ENCODE measurements at places on chromosomes 7 and 10.
A peak's percentile ranks its signal among the peaks of the same experiment; 100 is the strongest.

- no peak for DNase-seq
Observed at GRCh38 chr7:130883928-130884327, 149.9 kb upstream of the KLF14 start.

- DNase-seq, result no peak
Observed at GRCh38 chr10:61795551-61795950, 105.9 kb upstream of the ARID5B start.

GRCh38 chr10:95254629-95255028 lies 36.2 kb downstream of the PDLIM1 start:
- DNase-seq, result no peak

DNA sequence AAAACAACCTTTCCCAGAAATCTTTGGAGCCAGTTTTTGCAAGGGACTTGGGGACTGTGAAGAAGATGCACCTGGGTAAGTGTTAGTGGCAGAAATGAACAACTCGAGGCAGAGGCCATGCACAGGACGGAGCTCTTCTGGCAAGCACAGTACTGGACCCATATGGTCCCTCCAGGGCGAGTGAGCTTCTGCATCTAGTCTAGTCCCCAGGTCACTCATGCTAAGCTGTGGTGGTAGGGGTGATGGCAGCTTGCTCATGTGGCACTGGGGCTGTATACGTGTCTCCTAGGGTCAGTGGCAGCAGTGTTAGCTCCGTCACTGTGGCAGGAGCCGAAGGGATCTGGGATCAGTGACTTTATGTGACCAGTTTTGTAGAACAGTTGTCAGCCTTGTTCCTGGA lies 9.3 kb upstream of the LRRC61 start:
- DNase-seq, result no peak

DNA sequence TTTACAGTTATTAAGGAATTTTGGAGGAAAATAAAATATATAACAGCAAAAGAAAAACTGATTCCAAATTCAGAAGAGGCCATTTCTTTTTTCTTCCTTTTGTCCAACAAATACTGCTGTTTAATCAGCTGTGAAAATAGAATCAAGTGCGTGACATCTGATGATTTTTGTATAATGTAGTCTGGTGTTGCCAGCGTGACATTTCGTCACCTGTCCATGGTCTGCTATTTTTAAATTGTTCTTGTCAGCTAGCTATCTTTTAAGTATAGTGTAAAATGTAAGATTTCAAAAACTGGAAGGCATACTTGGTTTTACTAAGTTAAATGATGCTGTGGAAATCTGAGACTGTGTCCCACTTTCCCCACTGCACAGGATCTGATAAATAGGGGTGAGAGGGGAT lies 105.9 kb downstream of the CPEB3 start:
- DNase-seq, result no peak

GRCh38 chr7:83579740-83580139 lies 69.2 kb downstream of the SEMA3E start:
- no peak for DNase-seq

DNA sequence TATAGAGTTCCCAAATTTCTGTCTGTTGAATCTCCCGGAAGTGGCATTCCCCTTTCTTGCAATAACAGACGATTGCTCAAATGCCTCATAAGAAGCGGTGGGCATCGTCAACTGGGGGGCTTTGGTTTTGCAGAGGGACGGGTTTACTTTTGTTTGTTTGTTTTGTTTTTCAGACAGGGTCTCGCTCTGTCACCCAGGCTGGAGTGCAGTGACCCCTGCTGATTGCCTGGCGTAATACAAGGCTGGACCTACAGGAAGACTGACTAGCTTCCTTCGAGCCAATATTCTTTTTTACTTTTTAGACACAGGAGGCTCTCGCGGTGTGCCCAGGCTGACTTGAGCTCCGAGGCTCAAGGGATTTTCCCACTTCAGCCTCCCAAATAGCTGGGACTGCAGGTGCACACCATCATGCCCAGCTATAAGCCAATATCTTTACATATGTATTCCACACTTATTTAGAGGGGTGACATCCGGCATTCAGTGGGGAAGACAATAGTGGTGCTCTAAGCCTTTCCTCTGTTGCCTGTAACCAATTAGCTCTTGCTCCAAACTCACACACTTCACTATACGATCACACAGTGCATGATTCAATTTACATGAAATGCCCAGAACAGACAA lies 58.1 kb downstream of the FHIP2A start:
- no peak for DNase-seq

DNA sequence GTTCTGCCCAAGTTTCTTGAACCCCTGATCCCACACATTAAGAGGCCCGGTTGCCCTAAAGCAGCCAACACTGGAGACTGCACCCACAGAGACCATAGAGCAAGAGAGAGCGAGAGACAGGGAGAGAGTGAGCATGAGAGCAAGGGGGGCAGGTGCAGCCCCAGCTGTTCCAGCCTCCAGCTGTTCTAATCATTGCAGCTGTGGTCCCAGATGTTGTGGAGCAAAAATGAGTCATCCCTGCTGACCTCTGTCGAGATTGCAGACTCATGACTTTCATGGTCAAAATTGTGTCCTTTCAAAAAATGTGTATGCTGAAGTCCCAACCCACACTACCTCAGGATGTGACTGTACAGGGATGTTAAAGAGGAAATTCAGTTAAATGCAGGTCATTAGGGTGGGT lies 143.9 kb upstream of the FRMD4A start:
- DNase-seq, result no peak

GRCh38 chr7:41817386-41817785 lies 114.5 kb upstream of the INHBA start:
- DNase-seq, result no peak

GRCh38 chr10:124995605-124996004 lies 53.7 kb downstream of the ZRANB1 start:
- DNase-seq, result no peak

DNA sequence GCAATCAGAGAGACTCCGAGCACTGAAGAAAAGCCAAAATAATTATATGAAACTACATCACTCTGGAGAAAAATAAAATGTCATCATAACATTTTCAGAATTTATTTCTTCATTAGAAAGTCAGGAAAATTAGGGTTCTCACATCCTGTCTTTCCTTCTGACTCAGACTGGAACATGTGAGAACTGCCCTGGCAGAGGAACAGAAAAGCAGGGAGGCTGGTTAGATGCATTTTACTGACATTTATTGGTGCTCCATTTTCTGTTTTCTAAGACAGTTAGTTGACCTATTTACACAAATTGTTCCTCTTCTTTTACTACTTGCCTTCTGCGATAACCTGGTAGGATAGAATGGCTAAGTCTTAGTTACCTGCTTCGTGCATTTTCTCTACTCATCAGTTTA lies 58.6 kb upstream of the ANK3 start:
- no peak for DNase-seq

- DNase-seq, result no peak
Observed at GRCh38 chr10:12806228-12807095, 195.1 kb downstream of the CCDC3 start.

DNA sequence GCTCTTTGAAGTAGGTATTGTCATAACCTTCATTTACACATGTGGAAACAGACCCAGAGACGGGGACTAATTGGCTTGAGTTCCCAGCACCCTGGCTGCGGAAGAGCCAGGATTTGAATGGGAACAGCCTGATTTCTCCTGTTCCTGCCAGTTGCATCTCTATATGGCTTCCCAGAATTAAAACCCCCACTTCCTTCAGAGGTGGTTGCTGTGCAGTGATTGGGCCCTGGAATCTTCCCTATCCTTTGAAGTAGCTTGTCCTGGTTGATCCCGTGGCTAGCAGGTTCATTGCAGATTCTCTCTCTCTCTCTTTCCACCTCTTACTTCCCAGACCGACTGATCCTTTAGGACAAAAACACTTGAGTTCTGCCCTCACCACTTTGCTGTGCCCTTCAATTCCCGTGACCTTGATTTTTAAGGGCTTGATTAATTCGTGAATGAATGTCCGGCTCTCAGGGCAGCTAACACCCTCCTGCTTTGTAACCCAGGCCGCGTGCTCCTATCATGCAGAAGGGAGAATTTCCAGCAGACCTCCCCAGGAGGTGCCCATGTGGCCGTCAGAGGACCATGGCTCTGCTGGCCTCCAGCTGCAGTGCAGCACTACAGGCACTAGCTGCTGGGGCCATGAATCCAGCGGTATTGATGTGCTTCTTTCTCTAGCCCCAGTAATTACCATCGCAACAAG lies 120.6 kb upstream of the AGK start:
- no peak for DNase-seq

- no peak for DNase-seq
Observed at GRCh38 chr10:74841265-74841973, 15.0 kb downstream of the KAT6B start.

- DNase-seq, result no peak
Observed at GRCh38 chr7:100413889-100414288, 14.6 kb downstream of the ZCWPW1 start.

GRCh38 chr10:60200012-60200681 lies 189.5 kb downstream of the ANK3 start:
- DNase-seq, result peak; percentile 43

DNA sequence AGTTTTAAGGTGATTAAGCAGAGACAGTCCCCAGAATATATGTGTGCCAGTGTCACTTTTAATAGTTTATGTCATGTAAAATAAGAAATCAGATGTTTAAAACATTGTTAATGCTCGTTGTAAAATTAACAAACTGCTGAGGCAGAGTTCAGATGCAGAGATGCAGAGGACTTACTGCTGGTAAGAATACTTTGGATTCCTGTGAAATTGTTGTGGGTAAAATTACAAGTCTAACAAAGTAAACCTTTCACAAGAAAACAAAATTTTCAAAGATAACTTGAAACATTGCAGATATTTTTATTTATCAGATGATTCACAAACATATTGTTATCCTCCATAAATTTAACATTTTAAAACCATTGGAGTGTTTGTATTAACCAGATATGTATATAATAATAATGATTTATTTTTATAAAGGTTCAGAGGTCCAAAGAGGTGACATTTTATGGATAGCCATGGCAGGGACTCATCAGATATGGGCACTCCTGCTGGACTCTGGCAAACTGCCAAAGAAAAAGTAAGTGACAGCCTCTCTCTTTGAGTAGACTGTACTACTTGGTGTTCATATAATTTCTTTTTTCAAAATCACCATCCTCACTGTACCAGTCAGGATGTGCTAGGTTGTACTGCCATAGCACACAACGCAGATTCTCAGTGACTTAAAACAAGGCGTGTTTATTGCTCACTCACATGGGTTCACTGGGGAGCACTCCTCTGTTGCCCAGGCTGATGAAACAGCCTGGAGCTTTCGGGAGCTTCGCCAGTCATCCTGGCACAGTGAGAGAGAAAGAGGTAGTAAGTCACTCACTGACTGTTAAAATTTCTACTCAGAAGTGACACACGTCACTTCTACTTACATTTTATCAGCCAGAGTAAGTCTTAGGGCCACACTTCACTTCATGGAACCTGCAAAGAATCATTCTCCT lies 43.5 kb downstream of the NHLRC2 start:
- DNase-seq, result no peak

DNA sequence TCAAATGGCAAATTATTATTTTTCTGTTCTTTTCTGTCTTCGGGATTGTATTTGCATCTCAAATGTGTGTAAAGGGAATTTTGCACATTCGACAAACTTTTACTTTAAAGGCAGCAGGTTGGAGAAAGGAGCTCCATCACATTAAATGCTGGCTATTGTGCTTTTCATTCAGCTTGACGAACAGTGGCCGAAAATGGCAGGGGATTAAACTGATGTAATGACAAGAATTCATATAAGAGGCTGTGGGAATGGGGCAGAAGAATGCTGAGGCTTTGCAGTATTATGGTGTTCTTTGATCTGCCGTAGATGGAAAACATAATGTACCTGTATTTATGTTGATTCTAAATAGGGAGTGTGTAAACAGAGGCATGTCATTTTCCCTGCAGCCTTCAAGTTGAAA lies 376.0 kb downstream of the LRMDA start:
- DNase-seq, result no peak

DNA sequence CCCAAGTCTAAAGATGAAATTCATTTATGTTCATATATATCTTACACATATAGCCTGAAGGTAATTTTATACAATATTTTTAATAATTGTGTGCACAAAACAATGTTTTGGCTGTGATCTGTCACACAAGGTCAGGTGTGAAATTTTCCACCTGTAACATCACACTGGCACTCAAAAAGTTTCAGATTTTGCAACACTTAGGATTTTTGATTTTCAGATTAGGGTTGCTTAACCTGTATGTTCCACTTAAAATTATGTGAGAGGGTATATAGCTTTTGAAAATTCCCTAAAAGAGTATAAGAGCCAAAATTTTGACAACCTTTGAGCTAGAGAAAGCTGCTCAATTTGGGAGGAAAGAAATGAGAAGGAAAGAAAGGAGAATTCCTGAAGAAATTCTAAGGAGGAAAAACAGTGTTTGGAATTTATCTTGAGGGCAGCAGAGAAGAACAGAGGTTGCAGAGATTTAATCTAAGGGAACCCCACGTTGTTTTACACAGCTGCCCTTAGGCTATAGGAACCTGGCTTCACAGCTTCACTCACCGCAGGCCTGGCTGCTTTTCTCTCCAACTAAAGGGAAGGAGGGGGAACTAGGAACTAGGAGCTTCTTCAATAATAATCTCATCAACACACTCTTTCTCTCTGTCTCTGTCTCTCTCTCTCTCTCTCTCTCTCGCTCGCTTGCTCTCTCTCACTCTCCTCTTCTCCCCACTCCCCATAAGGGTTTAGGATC lies 8.5 kb downstream of the VOPP1 start:
- DNase-seq, result no peak

DNA sequence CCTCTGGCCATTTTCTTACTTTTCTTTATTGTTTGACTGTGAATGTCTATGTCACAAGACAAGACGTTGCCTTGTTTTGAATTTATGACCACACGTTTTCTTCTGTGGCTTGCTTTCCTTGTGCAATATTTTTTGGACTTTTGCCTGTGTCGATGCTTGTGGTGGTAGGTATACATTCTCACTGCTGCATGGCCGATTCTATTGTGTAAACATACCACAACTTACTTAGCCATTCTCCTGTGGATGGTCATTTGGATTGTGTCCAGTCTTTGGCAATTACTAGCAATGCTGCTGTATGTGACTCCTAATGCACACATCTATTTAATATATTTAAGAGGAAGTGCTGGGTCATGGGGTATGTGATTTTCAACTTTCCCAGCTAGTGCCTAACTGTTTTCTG lies 18.0 kb upstream of the DLG5 start:
- DNase-seq, result no peak

DNA sequence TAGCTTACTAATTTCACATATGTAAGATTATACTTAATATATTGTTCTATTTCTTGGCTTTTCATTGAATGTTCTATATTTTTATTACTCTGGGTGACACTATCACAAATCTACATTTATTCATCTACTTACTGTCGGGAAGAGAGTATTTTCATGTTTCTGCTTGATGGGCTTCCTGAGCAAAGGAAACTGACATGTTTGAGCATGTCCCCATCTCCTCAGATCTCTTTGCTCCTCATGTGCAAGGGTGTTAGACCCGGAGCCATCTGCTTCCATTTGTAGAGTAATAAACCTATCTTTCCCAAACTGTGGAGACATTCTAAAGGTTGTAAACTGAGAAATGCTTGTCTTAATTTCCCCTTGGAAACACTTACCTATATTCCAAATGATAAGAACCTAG lies 103.5 kb downstream of the LSMEM1 start:
- DNase-seq, result no peak

Measured in spinal cord (tissue), 10 donors.